ENCODE measurements at places on chromosomes 12 and 14. TPM values are rescaled to one million over a fixed set of nuclear protein-coding genes. Genes with fewer than 3 reads are reported as not detected.

- H3K36me3 ChIP-seq: no peaks in the 10 kb centered on the region
- no peak for DNase-seq
- H3K4me1 ChIP-seq: no peaks in the 10 kb centered on the region
- no peaks in the 10 kb centered on the region for H3K27me3 ChIP-seq
- no peak overlapping the region for H3K4me3 ChIP-seq
These were observed 12.7 kb upstream of the SLC2A3 start for GRCh38 chr12:7948589-7949260.

DNA sequence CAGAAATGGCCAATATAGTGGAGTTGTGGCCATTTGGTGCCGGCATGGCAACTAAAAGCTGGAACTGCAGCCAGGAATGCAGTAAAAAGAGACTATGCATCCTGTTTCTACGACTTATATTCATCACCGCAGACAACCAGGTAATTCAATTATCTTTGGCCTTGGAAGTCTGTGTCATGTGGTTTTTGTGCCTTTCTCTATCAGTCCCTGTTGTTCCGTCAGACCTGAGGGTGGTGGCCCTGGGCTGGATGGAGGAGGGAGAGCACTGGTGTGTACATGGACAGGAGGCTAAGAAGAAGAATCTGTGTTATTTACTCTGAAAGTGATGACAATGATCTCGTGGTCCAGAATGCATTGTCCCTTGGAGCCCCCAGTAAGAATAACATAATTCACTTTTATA lies 852.6 kb downstream of the VRK1 start:
- no peaks in the 10 kb centered on the region for H3K36me3 ChIP-seq
- DNase-seq: no peak
- H3K27me3 ChIP-seq: no peaks in the 10 kb centered on the region
- H3K27ac ChIP-seq: no peak overlapping the region
- no peak overlapping the region for H3K4me3 ChIP-seq

GRCh38 chr14:70254476-70254961 lies 65.8 kb upstream of the SLC8A3 start:
- DNase-seq: no peak
- no peak overlapping the region for H3K27ac ChIP-seq
- no peaks in the 10 kb centered on the region for H3K36me3 ChIP-seq
- peaks cover 8% of the 10 kb centered on the region for H3K4me1 ChIP-seq

DNA sequence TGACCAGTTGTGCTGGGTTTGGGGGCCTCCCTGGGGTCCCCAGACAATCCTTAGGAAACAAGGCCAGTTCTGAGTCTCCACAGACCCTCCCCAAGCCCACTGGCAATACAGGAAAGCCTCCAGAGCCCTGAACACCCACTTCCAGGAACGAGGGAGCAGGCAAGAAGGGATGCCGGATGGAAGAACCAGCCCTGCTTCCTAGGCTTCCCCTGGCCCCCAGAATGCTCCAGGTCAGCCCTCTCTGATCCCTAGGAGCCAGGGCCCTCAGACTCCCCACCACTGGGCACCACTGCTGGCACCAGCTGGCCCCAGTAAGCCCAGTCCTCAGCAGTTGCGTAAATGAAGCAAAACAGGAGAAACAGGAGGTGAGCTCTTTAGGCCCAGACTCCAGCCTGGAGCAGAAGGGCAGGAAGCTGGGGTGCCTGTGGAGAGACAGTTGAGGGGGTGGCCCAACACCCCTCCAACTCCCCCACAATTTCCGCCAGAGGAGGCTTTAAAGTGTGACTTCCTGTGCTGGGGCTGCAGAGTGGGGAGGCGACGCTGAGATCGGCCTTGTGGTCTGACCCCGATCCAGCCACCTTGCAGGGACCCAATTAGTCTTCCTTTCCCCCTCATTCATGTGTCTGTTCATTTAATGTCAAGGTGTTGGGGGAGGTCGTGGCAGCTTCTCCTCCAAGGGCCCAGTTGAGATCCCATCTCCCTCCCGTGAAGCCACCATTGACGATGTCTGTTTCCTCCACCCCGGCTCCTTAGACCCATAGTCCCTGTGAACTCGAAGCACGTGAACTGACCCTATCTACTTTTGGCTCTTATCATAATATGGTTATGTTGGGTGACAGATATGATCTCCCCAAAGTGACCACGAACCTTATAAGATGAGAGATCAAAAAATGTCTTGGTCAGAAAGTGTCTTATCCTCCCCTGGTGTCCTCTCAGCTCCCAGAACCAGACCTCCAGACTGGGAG lies 4.7 kb downstream of the TNFRSF1A start:
- peaks cover 26% of the 10 kb centered on the region for H3K36me3 ChIP-seq
- H3K27ac ChIP-seq: peak overlapping the region; percentile 93
- peak overlapping the region; percentile 61 for H3K4me3 ChIP-seq
- H3K4me1 ChIP-seq: peaks cover 65% of the 10 kb centered on the region
- DNase-seq: no peak
- H3K27me3 ChIP-seq: no peaks in the 10 kb centered on the region

GRCh38 chr14:63228217-63228616 lies 24.0 kb downstream of the RHOJ start:
- H3K36me3 ChIP-seq: no peaks in the 10 kb centered on the region
- H3K4me1 ChIP-seq: peaks cover 20% of the 10 kb centered on the region
- H3K4me3 ChIP-seq: no peak overlapping the region
- no peaks in the 10 kb centered on the region for H3K27me3 ChIP-seq
- no peak overlapping the region for H3K27ac ChIP-seq

- no peaks in the 10 kb centered on the region for H3K36me3 ChIP-seq
- H3K4me3 ChIP-seq: no peak overlapping the region
- DNase-seq: no peak
- no peaks in the 10 kb centered on the region for H3K27me3 ChIP-seq
These were observed 1241.2 kb upstream of the FLRT2 start for GRCh38 chr14:84288781-84289180.

DNA sequence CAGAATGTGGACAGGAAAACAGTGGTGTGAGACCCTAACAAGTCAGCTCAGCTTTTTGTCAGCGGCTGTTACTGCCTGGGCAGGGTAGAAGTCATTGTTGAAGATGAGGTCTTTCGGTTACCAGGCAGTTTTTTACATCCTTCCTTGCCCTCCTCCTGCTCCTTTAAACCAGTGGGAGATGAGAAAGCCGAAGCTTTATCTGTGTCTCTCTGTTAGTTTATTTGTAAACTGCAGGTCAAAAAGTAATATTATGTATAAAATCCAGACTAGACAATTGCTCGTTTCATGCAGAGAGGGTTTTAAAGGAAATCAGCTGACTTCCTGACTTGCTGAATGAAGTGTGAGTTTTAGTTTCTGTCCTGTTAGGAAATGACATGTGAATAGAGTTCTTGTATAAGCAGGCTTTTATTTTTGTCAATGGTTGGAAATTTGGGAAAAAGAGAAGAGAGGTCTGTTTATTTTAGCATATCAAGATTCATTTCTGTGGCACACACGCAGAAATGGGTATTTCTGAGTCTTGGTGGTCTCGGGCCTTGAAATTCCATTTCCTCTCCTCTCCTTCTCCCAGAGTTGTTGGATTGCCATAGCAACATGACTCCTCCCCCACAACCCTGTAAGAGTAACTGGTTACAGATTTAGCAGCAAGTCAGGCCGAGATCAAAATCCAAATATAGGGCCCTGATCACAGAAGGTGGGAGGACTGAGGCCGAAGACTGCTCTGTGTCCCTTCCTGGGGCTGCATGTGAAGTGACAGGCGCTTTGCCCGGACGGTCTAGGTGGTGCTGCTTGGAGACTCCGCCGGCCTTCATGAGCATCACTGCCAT lies 60.8 kb downstream of the SAMD4A start:
- H3K4me1 ChIP-seq: peaks cover 75% of the 10 kb centered on the region
- H3K4me3 ChIP-seq: peak overlapping the region; percentile 46
- DNase-seq: no peak
- H3K36me3 ChIP-seq: no peaks in the 10 kb centered on the region
- no peaks in the 10 kb centered on the region for H3K27me3 ChIP-seq

GRCh38 chr14:67391268-67391667 lies 20.7 kb downstream of the PLEK2 start:
- peaks cover 6% of the 10 kb centered on the region for H3K27me3 ChIP-seq
- peaks cover 8% of the 10 kb centered on the region for H3K4me1 ChIP-seq
- no peak overlapping the region for H3K27ac ChIP-seq
- H3K4me3 ChIP-seq: no peak overlapping the region
- peaks cover 4% of the 10 kb centered on the region for H3K36me3 ChIP-seq
- no peak for DNase-seq

GRCh38 chr12:27840229-27840999 lies 60.4 kb upstream of the MANSC4 start:
- H3K27ac ChIP-seq: no peak overlapping the region
- H3K27me3 ChIP-seq: no peaks in the 10 kb centered on the region
- no peak for DNase-seq
- no peaks in the 10 kb centered on the region for H3K4me1 ChIP-seq
- no peaks in the 10 kb centered on the region for H3K36me3 ChIP-seq

GRCh38 chr12:94640134-94640928 lies 10.0 kb downstream of the TMCC3 start:
- H3K4me3 ChIP-seq: no peak overlapping the region
- H3K27me3 ChIP-seq: no peaks in the 10 kb centered on the region
- H3K4me1 ChIP-seq: no peaks in the 10 kb centered on the region
- no peaks in the 10 kb centered on the region for H3K36me3 ChIP-seq
- DNase-seq: no peak

DNA sequence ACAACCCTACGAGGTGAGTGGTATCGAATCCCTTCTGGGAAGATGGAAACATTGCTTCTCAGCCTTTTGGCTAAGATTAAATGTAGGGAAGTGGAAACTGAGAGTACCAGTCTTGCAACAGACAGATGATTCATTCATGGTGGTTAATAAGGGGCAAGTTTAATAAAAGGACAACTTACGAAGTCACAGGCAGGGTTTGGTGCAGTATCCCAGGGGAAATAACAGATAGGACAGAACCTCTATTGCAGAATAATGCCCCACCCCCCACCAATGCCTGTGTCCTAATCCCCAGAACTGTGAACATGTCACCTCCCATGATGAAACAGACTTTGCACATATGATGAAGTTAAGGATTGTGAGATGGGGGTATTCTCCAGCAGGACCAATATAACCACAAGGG lies 212.5 kb downstream of the TBX5 start:
- H3K27me3 ChIP-seq: no peaks in the 10 kb centered on the region
- no peak overlapping the region for H3K4me3 ChIP-seq
- no peaks in the 10 kb centered on the region for H3K4me1 ChIP-seq
- DNase-seq: no peak
- H3K27ac ChIP-seq: no peak overlapping the region

DNA sequence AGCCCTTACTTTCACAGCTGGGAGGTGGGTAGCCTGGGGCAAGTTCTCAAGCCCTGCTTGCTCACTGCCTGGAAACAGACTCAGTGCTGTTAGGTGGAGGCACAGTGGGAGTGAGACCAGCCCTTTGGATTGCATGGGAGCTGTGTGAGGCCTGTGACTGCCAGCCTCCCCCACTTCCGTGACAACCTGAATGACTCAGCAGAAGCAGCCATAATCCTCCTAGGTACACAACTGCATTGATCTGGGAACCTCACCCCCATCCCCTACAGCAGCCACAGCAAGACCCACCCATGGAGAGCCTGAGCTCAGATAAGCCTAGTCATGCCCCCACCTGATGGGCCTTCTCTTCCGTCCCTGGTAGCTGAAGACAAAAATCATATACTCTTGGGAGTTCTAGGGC lies 26.4 kb downstream of the ALG10 start:
- no peaks in the 10 kb centered on the region for H3K36me3 ChIP-seq
- no peak overlapping the region for H3K4me3 ChIP-seq
- no peak for DNase-seq
- no peak overlapping the region for H3K27ac ChIP-seq
- H3K27me3 ChIP-seq: no peaks in the 10 kb centered on the region

DNA sequence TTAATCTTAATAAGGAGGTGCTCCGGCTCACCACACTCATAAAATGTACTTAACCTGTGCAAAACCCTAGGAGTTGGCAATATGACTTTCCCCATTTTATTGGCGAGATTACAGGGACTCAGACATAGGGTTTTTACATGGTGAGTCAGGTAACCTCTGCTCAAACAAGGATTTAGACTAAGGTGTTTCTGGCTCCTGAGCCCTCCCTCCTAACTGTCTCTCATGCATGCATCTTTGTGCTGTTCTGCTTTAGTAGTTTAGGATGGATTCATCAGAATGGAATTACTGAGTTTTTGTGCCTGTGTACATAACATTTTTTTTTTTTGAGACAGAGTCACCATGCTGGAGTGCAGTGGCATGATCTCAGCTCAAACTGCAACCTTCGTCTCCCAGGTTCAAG lies 993.3 kb upstream of the TMEM132C start:
- H3K36me3 ChIP-seq: no peaks in the 10 kb centered on the region
- no peaks in the 10 kb centered on the region for H3K27me3 ChIP-seq
- no peak overlapping the region for H3K4me3 ChIP-seq
- H3K27ac ChIP-seq: no peak overlapping the region

GRCh38 chr14:89443042-89443629 lies 26.1 kb upstream of the FOXN3 start:
- H3K27ac ChIP-seq: no peak overlapping the region
- no peak for DNase-seq
- H3K4me1 ChIP-seq: no peaks in the 10 kb centered on the region

- peaks cover 57% of the 10 kb centered on the region for H3K36me3 ChIP-seq
- H3K4me1 ChIP-seq: peaks cover 48% of the 10 kb centered on the region
- H3K27ac ChIP-seq: peak within 1 kb of the TSS; percentile 100
- DNase-seq: peak; percentile 95
- H3K4me3 ChIP-seq: peak within 1 kb of the TSS; percentile 86
- no peaks in the 10 kb centered on the region for H3K27me3 ChIP-seq
These were observed at the start of gene ACIN1 for GRCh38 chr14:23094666-23095195. ACIN1 (minus strand) TSS chr14:23095136; CDS start chr14:23095112, 24 bp downstream.

- no peak overlapping the region for H3K27ac ChIP-seq
- no peak for DNase-seq
- no peaks in the 10 kb centered on the region for H3K27me3 ChIP-seq
- H3K4me3 ChIP-seq: no peak overlapping the region
- H3K4me1 ChIP-seq: peaks cover 8% of the 10 kb centered on the region
These were observed 16.8 kb downstream of the C14orf132 start for GRCh38 chr14:96055753-96056508.

- peaks cover 53% of the 10 kb centered on the region for H3K4me1 ChIP-seq
- no peak for DNase-seq
- peak overlapping the region; percentile 99 for H3K27ac ChIP-seq
- peaks cover 4% of the 10 kb centered on the region for H3K36me3 ChIP-seq
- H3K27me3 ChIP-seq: no peaks in the 10 kb centered on the region
These were observed 2.7 kb downstream of the ARID2 start for GRCh38 chr12:45732250-45732649.

DNA sequence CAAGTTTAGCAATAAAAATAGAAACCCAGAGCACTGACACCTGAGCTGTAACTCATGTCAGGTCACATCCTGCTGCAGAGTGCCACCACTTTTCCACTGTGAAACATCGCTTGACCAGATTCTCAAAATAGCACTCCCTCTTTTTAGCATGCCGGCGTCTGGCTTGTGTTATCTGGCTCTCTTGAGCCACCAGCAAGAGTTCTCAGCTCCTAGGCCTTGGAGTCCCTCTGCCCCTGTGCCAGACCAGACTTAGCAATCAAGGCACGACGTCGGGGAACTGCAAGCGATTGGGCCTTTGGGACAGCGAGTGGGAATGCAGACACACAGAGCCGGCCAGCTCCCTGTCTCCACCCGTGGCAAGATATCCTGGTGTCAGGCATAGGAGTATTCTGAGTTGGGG lies 52.5 kb downstream of the SPIC start:
- H3K36me3 ChIP-seq: no peaks in the 10 kb centered on the region
- no peak for DNase-seq
- no peak overlapping the region for H3K4me3 ChIP-seq
- H3K27ac ChIP-seq: no peak overlapping the region
- H3K27me3 ChIP-seq: no peaks in the 10 kb centered on the region

The ESRRB gene
- total RNA-seq: not detected

The RTL1 gene
- not detected for total RNA-seq

The SLC6A12 gene
- 0.17 TPM for total RNA-seq

The CNPY2 gene
- 49.4 TPM for total RNA-seq

The LYSET gene
- 15.6 TPM for total RNA-seq

The MYF6 gene
- total RNA-seq: 0.29 TPM

The SUSD6 gene
- 89.5 TPM for total RNA-seq

The DNAJC22 gene
- total RNA-seq: 0.34 TPM

The RNASE3 gene
- not detected for total RNA-seq

The DDX51 gene
- 12.8 TPM for total RNA-seq

The TAS2R7 gene
- not detected for total RNA-seq

The ERBB3 gene
- total RNA-seq: 13.9 TPM

Measured in esophagus muscularis mucosa (tissue), 4 donors.